ENCODE measurements at places on chromosomes 2 and 18.

- no peak for DNase-seq
These were observed 39.8 kb downstream of the LPIN1 start for GRCh38 chr2:11786191-11786590.

- no peak for DNase-seq
These were observed 882.1 kb upstream of the PIK3C3 start for GRCh38 chr18:41072946-41073345.

DNA sequence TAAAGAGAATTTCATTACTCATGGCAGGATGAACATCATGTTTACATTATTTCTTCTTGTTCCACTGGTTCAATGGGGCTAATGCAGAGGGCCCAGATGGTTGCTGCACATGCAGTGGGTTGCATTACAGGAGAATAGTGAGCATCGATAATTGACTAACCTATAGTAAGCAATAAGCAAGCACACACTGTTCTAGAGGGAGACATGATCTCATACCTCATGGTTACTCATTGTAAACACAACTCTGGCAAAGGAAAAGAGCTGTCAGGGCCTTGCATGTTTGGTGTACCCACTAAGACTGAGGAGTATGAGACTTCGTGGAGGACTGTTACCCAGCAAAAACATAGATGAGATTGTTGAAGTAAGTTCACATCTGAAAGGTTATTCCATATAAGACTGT is 885.6 kb upstream of the VRK2 start:
- DNase-seq, result no peak

GRCh38 chr2:23993736-23994269 is 16.1 kb upstream of the MFSD2B start:
- DNase-seq, result no peak

- no peak for DNase-seq
These were observed 1367.4 kb upstream of the ACVR2A start for GRCh38 chr2:146477383-146477782.

DNA sequence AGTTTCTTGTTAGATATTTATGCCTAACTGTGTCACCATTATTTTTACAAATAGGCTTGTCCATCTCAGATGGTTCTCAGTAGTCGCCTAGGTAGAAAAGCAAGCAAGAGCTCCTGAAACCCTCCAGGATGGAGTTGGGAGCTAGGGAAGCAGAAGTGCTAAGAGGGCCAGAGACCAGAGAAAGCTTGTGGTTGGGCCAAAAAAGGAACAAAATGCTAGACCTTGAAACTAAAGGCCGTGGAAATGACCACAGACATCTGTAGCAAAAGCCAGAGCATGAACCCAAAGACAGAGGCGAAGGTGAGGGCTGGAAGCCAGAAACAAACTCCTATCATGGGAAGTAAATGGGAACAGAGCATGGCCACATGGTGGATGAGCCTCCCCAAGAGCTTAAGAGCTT is 29.9 kb upstream of the RMDN2 start:
- no peak for DNase-seq

GRCh38 chr2:113886479-113887008 is 3.3 kb upstream of the ACTR3 start:
- peak; percentile 52 for DNase-seq

- DNase-seq, result no peak
These were observed 71.1 kb upstream of the HK2 start for GRCh38 chr2:74762789-74763188.

DNA sequence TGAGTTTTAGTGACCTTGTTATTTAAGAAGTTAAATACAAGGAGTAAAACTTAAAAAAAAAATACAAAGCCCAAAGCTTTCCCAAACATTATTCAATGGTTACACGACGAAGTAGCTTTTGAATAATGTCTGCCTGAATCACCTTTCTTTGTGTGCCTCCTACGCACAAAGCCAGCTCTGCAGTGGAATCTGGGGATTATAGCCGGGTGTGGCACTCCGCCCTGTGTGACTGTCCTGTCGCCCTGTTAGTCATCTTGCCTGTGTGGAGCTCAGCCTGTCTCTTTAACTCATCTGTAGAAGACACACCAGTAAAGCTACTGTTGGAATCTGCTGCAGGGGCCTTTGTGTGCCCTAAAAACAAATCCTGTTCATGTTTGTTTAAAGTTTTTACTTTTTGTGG is 79.4 kb upstream of the TCF7L1 start:
- no peak for DNase-seq

DNA sequence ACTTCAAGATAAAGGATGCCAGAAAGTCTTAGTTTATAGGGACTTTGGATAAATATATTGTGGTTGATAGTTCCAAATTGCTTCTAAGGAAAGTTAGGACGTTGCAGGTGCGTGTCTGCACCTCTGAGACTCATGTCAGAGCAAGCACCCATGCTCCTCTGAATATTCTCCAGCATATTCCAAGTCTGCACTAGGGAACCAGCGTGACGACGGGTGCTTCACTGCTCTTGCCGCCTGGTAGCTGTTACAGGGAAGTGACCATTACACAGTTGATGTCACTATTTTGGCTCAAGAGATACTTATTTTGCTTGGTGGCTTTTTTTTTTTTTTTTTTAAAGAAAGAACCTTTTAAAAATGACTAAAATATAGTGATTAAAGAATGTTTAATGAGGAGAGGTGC is 35.6 kb downstream of the GATA6 start:
- no peak for DNase-seq

- DNase-seq, result no peak
These were observed 5.2 kb downstream of the ZNF385B start for GRCh38 chr2:179856205-179856604.

GRCh38 chr18:56913941-56914340 is 232.9 kb upstream of the BOD1L2 start:
- no peak for DNase-seq

DNA sequence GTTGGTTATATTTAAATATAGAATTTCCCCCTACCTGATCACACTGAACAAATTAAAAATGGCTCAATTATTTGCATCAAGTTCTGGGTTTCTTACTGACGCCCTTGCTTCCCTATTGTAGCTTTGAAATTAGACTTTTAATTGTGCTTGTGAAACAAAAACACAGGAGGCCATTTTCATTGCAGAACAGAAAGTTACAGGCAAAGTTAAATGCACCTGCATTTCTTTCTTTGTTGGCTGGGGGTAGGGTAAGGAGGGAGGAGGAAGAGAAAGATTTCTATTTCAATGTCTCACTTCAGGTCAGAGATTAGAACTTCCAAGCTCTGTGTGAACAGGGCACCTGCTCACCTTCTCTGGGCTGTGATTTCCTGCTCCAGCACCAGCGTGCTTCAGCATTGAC is 199.6 kb downstream of the BCL11A start:
- DNase-seq, result no peak

- no peak for DNase-seq
These were observed 312.1 kb downstream of the TMX3 start for GRCh38 chr18:68402784-68403183.

GRCh38 chr2:222033541-222033940 is 265.3 kb downstream of the PAX3 start:
- no peak for DNase-seq

GRCh38 chr2:162114271-162114670 is 37.8 kb downstream of the GCG start:
- DNase-seq, result no peak

GRCh38 chr2:145412155-145412554 is 892.2 kb upstream of the ZEB2 start:
- no peak for DNase-seq

DNA sequence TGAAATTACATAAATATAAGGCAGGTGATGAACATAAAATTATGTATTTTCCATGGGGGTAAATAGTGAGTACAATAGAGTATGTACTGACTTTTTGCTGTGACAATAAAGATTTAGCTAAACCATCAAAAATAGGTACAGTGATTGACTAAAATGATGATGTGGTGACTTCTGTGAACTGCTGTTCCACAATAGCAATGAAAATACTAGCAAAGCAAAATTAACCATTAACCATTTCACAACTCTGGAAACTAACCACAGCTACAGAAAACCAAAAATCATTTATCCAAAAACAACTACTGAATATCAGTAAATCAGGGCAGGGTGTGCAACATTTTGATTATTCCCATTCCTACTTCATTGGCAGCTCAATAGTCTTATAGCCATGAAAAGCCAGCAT is 161.4 kb upstream of the GYPC start:
- no peak for DNase-seq

GRCh38 chr2:12436483-12436882 is 280.3 kb upstream of the TRIB2 start:
- no peak for DNase-seq

DNA sequence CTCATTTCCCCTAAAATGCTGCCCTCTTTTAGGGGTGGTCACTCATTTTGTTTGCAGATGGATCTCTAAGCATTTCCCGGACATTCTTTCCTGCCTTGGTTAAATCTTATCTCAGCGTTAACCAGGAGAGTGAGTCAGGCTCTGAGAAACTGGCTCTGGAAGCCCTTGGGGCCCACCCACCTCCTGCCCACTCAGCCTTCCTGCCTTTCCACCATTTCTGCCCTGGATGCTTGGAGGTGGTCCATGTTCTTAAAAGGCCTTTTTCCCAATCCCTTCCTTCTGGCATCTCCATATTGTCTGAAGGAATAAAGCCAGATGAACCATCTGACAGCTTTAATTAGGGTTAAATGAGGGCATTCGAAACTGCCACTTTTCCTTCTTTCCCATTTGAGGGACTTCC is 9.5 kb downstream of the HK2 start:
- DNase-seq, result no peak

- DNase-seq, result no peak
These were observed 41.1 kb downstream of the IWS1 start for GRCh38 chr2:127485051-127485693.

DNA sequence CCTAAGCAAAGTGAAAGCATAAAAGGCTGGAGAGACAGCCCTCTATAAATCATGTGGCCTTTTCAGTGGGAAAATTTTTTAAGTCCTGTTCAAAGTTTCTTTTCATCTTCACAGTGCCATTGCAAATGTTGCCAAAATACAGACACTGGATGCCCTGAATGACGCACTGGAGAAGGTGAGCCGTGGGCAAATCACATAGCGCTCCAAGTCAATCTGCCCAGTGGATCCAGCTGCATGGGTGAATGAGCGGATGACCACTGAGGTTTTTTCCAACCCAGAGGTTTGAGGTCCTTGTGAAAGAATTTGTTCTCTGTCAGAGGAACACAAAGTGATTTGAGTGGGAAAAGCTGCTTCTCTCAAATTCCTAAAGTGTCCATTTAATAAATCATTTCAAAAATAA is 11.8 kb downstream of the DAPL1 start:
- no peak for DNase-seq

- DNase-seq, result no peak
These were observed 98.5 kb downstream of the ATAD2B start for GRCh38 chr2:23828256-23828980.

DNA sequence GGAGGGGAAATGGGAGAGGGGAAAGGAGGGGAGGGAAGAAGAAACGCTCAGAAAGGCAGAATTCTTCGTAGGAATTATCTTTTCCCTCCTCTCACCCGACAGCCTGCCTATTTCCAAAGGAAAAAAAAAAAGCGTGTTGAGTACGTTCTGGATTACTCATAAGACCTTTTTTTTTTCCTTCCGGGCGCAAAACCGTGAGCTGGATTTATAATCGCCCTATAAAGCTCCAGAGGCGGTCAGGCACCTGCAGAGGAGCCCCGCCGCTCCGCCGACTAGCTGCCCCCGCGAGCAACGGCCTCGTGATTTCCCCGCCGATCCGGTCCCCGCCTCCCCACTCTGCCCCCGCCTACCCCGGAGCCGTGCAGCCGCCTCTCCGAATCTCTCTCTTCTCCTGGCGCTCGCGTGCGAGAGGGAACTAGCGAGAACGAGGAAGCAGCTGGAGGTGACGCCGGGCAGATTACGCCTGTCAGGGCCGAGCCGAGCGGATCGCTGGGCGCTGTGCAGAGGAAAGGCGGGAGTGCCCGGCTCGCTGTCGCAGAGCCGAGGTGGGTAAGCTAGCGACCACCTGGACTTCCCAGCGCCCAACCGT is at the start of gene GAD1:
Gene GAD1, plus strand, starts transcription at position 384 of the 589 bp plus-strand sequence. CDS start 1,705 bp downstream, outside the sequence.
- DNase-seq, result peak; percentile 61

- DNase-seq, result no peak
These were observed 1.6 kb upstream of the LRRFIP1 start for GRCh38 chr2:237625777-237626176.

DNA sequence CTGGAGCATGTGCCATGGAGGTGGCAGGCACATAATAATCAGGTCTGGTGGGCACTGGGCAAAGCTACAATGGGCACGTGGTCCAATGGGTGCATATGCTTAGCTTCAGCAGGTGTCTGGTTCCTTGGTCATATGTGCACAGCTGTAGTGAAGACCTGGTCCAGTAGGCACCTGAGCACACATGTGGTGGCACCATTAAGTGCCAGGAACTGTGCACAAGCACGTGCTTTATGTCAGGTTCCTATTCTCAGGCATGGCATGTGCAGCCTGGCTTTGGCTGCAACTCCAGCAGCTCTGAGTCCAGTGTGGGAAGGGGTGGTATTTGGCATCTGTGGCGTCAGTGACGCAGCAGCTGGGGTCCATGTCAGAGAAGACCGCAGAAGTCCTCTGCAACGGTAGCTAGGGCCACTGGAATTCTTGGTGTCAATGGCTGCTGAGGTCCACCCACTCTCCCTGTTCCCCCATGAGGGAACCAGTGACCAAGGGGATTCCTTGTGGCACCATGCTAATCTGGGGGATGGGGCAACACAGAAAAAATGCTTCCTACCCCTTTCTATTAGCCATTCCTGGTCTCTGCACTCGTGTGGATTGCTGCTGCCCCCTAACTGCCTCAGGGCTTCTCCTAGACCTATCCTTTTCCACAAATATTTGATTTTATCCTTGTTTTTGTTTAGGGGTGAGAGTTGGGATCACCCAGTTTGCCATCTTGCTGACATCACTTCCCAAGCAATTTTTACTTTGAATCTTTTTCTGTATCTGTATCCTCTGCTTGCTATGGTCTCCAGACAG is 262.9 kb upstream of the MAP2 start:
- DNase-seq, result no peak

DNA sequence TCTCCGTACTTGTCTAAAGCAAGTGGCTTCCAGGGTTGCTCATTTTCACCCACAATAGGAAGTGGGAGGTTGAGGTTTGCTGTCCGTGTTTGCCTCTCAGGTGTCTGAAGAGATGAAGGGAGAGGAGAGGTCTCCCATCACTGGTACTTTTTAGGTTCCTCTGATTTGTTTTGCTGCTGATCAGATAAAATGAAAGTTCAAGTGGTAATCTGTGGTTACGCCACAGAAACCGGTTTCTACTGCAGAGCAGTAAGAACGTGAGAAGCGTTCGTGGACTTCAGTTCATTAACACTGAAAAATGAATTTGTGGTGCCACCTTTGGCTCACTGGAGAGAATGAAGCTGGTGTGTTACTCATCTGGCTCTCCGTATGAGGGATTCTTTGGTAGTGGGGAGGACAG is 118.2 kb downstream of the GBX2 start:
- no peak for DNase-seq

GRCh38 chr2:101827246-101827645 is 129.7 kb downstream of the MAP4K4 start:
- DNase-seq, result no peak

DNA sequence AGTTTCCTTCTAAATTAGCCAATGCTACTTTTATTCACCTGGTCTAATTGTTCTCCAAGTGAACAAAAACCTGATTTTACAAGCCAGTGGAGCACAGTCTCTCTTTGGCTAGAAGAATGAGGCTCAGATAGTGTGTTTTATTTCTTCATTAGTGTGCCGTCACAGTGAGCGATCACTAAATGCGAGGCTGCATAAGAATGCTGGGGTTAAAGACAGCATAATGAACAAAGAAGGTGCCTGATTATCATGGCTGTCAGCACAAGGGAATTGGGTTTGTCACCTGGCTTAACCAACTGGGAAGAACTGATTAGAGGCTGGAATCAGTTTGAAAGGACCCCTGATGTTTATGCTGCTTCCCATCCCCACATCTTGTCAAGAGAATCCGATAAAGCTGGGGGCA is 76.4 kb downstream of the EPHA4 start:
- no peak for DNase-seq

GRCh38 chr2:138390316-138390945 is 111.1 kb upstream of the SPOPL start:
- DNase-seq, result peak; percentile 71

- peak; percentile 27 for DNase-seq
These were observed 38.1 kb downstream of the AFTPH start for GRCh38 chr2:64562148-64562784.

All from muscle of back (tissue), 13 donors.